ENCODE measurements at places on chromosomes 7 and 10. TPM values are rescaled to one million over a fixed set of nuclear protein-coding genes. Genes with fewer than 3 reads are reported as not detected.
A peak's percentile ranks its signal among the peaks of the same experiment; 100 is the strongest.

DNA sequence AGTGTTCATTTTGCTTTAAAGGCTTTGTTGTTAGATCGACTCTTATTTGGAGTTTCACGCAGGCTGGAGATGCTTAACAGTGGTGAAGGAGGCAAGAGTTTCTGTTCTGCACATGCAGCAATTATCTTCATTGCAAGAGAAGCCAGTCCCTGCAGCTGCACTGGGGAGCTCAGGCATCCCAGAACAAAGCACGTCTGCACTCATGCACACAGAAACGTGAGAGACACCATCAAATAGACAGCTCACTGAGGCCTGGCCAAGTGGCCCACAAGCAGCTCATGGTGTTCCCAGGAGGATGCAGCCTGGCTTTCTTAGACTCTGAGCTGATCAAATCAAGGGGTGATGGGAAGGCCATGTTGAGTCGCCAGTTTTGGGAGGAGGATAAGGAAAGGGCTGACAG is 246.1 kb downstream of the CREB5 start:
- no peak for DNase-seq

- no peak for DNase-seq
These were observed 87.6 kb downstream of the NOD1 start for GRCh38 chr7:30390736-30391636.

- no peak for DNase-seq
These were observed 110.3 kb upstream of the ARID5B start for GRCh38 chr10:61791216-61791615.

DNA sequence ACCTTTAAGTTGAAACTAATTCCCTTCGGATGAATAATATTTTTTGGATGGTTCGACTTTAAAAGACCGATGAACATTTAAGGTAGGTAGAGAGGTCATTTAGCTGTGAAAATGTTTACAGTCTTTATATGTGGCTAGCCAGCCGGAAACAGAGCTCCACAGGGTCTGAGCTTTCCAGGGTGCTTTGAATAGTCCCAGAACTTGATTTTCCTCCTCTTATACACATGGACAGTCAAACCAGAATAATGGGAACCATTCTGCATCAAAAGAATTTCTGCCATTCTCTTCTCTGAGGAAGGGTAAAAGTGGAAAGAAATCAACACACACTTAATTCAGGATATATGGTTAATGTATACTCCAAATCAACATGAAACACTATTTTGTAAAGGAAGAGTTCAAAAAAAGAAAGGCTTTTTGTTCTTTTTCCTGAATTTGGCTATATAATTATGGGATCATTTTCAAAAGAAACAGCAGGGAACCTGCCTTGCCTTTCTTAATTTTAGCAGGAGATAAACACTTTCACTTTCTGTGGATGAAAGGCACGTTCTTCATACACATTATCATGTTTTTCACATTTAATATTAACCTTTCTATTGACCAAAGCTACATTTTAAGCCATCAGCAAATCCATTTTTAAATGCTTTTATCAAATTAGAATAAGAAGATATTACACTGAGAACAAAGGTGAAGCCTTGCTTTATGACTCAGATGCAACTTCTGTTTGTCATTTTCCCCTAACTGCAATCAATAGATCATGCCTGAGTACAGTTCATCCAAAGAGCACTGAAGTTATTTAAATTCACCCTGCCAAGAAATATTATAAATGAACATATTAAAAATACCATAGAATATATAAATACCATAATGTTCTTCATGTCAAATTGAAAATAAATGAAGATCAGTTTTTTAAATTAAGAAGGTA is 307.3 kb downstream of the THSD7A start:
- no peak for DNase-seq

DNA sequence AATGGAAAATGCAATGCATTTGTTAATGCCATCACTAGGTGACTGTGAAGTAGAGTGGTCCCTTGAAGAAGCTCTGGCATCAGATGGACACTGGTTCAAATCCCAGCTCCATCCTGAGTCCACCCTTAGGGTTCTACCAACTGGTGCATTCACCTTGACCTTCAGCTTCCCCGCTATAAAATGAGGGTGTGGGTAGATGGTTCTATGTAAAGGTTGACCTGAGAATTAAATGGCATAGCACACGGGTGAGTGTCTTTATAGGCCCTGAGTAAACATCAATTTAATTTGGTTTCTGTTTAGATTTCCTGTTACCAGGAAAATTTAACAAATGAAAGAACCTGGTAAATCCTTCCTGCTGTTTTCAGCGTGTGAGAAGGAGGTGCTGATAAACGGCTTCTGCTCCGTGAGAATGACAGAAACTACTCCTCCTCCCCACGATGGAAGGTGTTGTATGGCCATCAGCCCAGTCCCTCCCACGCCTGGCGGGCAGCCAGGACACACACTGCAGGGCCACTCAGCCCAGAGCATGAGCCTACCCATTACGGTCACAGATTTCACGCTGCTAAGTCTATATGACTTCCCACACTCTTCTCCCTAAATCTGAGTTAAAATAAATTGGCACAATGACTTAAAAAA is 210.1 kb downstream of the TNS3 start:
- peak; percentile 29 for DNase-seq

GRCh38 chr10:46299286-46299535 is 12.4 kb downstream of the ANTXRL start:
- DNase-seq, result no peak

- DNase-seq, result no peak
These were observed 36.3 kb upstream of the CDK6 start for GRCh38 chr7:92872701-92873100.

DNA sequence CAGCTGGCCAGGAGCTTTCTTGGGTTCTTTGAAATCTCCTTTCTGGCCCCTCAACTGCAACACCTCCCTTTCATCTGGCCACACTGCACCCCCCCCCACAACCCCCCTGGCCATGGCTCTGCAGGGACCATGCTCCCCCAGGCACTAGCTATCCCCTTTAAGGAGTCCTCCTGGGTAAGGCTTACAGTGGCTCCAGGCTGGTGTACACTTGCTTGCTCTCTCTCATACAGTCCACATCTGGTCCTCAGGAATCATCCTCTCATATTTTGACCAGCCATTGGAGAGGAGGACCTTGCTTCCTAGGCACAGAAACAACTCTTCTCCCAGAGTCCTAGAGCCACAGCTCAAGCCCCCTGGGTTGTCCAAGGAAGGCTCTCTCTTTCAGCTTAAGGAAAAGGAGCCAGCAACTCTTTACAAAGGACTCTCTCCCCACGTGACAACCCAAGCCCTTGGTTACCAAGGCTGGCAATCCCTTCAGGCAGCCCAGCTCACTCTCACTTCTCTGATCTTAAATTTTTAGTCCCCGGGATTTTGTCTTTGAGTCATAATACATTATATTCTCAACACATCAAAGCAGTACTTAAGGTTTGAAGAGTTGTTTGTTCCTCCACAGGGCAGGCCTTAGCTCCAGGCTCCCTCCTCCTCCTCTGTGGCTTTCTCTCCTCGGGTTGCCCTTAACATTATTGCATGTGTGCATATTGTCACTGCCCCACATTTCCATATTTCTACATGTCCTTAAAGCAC is 9.9 kb downstream of the GARIN1A start:
- no peak for DNase-seq

- DNase-seq, result no peak
These were observed 89.2 kb downstream of the PTEN start for GRCh38 chr10:87952612-87953011.

DNA sequence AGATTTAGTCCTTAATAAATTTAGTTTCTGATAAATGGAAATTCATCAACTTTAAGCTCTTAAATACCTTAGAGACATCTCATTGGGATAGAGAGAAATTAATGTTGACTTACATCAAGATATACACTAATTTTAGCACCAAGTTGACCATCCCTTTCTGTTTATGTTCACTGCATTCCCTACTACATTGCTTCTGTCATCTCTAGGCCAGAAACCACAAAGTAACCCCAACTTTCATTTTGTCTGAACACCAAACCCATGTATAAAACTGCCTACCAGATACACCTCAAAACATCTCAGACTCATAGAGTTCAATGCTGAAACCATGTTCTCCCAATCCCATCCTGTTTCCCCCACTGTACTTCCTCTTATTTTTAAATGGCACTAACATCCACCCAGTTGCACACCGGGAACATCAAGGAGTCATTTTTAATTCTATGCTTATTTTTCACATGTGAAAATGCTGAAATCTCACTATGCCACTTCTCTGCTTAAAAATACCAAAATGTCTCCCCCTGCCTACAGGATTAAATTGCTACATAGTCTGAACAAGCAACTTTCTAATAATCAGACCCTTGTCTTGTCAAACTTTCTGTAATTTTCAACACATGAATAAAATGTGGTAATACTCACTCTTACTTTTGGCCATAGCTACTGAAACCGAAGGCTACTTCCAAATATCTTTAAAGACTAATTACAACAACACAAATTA is 201.6 kb downstream of the SEMA3D start:
- DNase-seq, result no peak

DNA sequence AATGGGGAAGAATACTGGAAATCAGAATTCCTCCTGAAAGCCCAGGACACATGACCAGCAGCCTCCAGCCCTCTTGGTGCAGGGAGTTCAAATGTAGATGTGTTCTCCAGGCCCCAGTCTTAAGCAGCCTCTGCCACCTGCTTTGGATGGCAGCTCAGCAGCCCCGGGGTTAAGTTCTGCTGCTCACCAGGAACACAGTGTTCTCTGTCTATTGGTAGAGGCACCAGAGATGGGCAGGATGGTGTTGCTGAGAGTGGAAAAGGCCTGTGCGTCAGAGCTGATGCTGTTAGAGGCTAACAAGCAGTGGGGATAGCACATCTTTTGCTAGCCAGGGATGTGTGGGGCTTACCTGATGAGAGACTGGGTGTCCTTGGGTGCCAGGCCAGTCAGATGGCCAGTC is 56.8 kb downstream of the PAX2 start:
- DNase-seq, result no peak

GRCh38 chr7:41698114-41698513 is 4.8 kb downstream of the INHBA start:
- DNase-seq, result no peak

The ANKRD61 gene
- polyA plus RNA-seq, result not detected

The SLC26A4 gene
- polyA plus RNA-seq, result 0.95 TPM

The FXYD4 gene
- not detected for polyA plus RNA-seq

The DNAJC12 gene
- 6.2 TPM for polyA plus RNA-seq

The SLC13A1 gene
- polyA plus RNA-seq, result not detected

The AKR1E2 gene
- 4.3 TPM for polyA plus RNA-seq

The SLC26A5 gene
- 0.49 TPM for polyA plus RNA-seq
